Stimulated activated CD4-positive, alpha-beta T cell treated with anti-CD3 and anti-CD28 coated beads, Interleukin-12 subunit alpha, Interleukin-12 subunit beta, amount 100 ng/mL, for 24 hours (primary cell): ENCODE measurements at places on chromosomes 1 and 21.

DNA sequence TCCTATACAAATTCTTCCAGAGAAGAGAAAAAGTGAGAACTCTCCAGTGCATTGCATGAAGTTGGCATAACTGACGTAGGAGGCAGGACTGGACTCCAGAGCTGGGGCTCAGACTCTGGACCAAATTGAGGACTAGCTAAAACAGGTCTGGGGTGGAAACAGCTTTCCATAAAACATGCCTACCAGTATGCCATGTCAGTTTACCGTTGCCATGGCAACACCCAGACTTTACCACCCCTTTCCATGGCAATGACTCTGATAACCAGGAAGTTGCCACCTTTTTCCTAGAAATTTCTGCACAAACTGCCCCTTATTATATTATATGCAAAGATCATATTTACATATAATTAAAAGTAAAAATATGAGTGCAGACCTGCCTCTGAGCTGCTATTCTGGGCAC is 8.9 kb upstream of the ZBTB8B start:
- no peak for DNase-seq

DNA sequence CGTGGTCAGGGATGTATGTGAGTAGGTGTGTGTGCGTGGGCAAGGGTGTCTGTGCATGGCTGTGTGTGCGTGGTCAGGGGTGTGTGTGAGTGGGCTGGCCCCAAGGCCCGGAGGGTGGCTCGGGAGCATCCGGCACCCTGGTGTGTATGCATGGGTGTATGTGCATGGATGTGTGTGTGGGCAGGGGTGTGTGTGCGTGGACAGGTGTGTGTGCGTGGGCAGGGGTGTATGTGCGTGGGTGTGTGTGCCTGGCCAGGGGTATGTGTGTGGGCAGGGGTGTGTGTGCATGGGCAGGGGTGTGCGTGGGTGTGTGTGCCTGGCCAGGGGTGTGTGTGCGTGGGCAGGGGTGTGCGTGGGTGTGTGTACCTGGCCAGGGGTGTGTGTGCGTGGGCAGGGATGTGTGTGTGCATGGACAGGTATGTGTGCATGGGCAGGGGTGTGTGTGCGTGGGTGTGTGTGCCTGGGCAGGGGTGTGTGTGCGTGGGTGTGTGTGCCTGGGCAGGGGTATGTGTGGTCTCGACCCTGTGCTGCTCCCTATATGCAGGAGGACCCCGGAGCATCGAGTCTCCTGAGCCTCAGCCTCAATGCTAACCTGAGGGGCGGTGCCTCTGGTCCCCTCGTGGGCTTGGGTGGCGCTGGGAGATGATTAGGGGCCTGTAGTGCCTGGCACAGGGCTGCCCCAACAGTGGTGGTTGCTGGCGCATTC is 16.3 kb downstream of the ARHGEF16 start:
- DNase-seq: no peak

DNA sequence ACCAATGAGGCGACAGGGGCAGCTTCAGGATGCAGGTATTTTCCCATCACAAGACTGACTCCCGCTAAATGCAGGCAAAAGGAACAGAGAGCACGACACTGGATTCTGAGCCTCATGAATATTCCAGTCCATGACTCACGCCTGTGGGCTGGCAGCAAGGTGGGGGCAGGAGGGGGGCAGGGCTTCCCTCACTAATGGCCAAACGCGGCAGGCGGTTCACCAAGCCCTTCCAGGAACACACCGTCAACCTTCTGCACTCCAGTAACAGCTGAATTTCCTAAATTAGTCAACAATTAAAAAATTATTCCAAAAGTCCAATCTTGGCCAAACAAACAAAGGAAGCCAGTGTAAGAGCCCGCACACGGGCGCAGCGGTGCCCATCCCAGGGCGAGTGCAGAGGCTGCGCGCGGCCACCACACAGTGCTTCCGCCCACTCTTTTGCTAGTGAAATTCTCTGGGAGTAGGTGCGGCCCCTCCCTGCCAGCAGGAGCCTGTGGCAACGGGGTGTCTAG is 12.5 kb upstream of the GPR153 start:
- no peak for DNase-seq

GRCh38 chr1:176954242-176954641 is 210.3 kb downstream of the ASTN1 start:
- no peak for DNase-seq
